ENCODE measurements at places on chromosomes 12 and 14.

DNA sequence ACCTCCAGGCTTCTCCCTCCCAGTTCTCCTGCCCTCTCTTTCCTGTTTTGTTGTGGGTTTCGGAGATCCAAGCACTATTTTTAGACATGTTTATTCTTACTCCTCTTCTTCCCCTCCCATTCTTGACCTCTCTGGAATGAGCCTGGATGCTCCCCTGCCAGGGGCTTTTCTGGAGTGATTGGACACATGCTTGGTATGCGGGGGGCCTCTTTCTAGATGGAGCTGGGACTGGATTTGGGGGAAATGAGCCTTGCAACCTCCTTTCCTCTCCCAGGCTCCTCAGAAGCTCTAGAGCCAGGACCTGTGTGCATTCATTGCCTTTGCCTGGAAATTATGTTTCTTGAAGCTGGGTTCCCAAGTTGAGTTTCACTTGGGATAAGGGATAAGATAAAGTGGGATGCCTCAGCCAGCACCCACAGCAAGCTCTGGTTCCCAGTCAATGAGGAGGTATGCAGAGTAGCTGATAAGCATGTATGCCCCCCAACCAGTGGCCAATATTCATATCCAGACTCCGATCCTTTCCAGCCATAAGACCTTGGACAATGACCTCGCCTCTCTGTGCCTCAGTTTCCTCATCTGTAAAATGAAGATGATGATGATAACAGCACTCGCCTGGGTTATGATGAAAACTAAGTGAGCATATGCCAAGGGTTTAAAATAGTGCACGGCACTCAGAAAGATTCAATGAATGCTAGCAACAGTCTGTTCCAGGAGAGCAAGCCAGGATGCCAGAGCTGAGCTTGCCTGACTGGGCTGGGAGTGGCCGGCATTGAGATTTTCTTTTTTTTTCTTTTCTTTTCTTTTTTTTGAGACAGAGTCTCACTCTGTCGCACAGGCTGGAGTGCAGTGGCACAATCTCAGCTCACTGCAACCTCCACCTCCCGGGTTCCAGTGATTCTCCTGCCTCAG is 97.8 kb downstream of the SCARB1 start:
- DNase-seq, result no peak

- no peak for DNase-seq
Observed at GRCh38 chr12:11716794-11717518, 67.5 kb downstream of the ETV6 start.

DNA sequence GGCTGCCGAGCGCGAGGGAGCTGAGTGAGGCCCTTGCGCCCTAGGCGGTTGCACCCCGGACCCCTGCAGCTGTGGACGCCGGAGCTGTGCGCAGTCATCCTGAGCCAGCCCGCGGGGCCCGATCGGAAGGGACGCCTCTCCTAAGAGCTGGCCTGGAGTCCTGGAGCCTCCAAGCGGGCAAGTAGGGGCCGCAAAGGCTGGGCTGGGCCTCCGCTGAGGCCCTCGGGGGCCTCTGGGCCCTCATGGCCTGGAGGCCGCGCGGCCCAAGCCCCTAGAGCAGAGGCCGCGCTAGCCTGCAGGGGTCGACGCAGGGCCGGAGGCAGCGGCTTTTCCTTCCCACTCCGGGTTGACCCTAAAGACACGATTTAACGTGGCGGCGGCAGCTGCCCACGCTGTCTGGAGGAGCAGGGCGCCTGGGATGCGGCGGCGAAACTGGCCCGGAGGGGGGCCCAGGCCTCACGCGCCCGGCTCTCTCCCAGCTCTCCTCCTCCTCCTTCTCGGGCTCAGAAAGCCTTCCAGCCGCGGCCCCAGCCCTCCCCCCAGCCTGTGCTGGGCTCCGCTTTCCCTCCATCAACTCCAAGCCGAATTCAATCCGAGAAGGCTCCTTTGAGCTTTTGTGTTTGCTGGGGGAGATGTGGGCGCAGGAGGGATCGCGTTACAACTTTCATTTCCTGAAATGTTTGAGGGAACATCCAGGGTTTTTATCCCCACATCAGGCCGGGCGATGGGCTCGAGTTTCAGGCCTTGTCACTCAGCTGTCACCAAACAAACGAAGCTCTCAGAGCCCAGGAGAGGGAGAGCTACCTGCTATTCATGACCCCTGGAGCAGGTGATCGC is 11.6 kb downstream of the SIX1 start:
- DNase-seq, result no peak

DNA sequence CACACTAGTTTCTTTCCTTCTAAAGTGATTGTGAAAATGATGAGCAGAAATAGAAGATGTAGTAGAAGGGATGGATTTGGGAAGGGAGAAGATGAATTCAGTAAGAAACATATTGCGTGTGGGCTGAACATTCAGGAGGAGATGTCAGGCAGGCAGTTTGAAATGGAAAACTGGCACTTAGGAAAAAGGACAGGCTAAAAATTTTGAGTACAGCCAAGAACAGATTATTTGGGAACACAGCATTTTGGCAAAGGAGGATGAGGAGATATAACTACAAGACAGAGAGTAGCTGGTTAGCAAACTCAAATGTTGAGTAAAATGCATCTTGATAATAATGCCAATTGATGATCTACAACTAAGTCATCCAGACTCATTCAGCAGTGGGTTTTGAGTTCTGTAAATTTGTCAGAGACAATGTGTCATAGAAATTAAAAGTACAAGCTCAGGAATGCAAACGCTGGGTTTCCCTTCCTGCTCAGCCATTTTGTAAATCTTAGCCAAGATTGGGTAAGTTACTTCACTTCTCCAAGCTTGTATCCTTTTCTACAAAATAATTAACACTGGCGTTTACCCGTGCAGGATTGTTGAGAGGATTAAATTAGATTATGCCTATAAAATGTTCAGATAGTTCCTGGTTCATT is 255.0 kb downstream of the NAV3 start:
- DNase-seq, result no peak

DNA sequence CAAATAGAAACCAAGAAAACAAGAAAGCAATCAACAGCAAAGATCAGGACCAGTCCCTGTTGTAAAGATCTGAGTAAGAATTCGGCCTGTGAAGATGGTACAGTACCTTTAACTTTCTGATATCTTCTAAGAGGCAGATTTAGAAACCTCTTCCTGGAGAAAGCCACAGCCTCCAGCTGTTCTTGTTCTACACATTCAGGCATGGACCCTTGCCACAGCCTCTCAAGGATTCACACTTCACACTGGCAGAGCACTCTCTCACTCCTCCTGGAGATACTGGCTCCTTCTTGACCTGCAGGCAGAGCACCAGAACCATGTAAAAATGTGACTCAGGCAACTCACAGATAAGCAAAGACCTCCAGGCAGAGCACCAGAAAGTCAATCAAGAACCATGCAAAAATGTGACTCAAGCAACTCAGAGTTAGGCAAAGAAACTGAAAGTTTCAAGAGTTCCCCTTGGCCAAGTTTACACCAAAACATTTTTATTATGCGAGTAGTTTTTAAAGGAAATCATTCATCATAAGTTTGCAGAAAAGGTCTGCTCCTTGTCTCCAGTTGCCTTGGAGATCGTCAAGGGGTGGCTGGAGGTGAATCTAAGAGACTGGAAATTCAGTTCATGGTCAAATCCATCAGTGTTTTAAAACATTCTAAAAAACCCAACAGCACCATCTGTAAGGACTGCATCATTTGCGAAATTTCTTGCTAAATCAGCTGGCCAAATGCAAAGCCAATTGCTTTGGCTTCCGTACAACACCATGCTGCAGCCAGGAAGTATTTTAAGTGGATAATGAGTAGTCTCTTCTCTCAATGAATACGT is 119.3 kb upstream of the MDM1 start:
- DNase-seq, result peak; percentile 25

- DNase-seq, result no peak
Observed at GRCh38 chr12:54126696-54127537, 61.9 kb downstream of the SMUG1 start.

- DNase-seq, result no peak
Observed at GRCh38 chr14:55327179-55327578, 56.0 kb downstream of the FBXO34 start.

DNA sequence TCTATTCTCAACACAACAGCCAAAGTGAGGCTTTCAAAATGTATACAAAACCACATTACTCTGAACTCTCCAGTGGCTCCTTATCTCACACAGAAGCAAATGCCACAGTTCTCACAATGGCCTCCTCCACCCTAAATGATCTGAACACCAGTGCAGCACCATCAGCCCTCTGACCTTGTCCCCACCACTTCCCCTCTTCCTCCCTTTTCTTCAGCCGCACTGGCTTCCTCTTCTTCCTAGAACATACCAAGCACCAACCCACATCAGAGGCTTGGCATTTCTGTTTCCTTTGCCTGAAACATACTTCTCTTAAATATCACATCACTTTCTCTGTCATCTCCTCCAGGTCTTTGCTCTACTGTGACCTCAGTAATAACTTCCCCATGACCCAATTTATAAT is 66.3 kb downstream of the GPR135 start:
- DNase-seq, result no peak

GRCh38 chr14:76921088-76921399 is 94.8 kb downstream of the LRRC74A start:
- DNase-seq, result no peak

- no peak for DNase-seq
Observed at GRCh38 chr14:20409226-20409625, 4.1 kb downstream of the TEP1 start.

DNA sequence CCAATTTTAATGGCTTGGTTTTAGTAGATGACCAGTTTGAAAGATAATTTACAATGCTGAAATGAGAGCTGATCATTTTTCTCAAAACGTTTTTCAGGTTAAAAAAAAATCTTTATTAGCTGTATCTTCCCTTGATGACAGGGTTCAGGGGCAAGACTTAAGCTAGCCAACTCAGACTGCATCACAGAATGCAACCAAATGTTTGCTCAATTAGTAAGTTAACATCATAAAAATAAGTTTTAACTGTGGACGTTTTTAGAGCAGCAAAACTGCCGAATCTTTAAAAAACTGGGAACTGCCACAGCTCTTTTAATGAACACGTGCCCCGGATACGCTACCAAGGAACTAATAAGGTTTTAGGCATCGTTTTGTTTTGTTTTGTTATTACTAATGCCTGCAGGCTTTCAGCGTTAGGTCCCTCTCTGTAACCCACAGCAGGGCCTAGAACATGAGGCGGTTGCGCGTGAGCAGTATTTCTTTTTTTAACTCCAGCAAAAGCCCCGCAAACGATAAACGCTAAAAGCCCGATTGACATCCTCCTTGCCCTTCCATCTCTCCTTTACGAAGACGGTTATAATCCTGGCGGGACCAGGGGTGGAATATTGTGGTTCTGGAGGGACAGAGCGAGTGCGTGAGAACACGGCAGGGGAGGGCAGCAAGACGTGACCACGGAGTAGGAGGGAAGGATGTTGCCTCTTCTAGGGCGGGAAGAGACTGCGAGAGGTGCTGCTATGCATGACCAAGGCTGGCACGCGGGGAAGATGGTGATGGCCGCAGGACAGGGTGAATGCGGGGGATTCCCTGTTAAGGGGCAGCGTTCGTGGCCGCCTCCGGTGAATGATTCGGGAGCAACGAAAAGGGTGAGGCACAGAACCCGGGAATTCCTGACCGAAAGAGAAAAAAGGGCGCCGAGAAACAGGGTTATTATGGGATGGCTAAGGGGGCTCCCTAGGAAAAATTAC is 652 bp downstream of the SUPT16H start:
- DNase-seq, result peak; percentile 38

DNA sequence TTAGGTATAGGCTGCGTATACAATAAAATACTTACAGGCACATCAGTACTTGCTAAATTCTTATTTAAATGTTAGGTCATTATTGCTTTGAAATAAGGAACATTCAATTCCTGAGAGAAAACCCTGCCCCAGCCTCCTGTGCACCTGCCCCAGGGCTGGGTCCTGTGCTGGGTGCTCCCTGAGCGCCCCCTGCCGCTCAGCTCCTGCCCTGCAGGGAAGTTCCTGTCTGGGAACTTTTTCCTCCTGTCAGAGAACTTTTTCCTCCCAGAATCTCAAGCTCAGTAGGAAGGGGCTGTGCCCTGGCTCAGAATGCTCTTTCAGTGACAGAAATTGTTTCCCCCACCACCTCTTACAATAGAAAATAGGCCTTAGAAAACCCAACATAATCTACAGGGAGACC is 751.1 kb downstream of the TMEM121 start:
- no peak for DNase-seq

DNA sequence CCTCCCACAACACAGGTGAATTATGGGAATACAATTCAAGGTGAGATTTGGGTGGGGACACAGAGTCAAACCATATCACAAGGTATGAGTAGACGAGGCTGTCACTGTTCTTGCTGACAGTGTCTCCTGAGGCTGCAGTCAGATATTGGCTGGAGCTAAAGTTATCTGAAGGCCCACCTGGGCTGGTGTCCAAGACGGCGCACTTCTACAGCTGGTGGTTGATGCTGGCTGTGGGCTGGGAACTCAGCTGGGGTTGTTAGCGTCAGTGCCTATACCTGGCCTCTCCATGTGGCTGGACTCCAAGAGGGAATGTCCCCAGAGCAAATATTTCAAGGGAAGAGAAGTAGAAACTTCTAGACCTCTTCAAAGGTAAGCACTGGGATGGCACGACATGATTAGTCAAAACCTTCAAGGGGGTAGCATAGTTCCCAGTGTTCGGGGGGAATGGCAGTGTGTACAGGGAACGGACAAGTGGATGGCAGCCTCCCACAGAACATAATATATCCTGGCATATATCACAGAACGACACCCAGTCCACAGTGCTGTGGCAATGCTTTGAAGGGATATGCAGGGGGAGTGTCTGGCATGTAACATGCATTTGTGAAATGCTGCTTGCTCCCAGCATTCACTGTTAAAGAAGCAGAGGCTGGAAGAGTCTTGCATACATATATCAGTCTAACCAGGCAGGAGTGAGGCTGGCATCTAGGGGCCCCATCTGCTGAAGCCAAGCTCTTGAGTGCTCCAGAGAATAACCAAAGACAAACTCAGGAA is 126.7 kb upstream of the RFLNA start:
- DNase-seq, result no peak

- no peak for DNase-seq
Observed at GRCh38 chr12:6181583-6182278, 18.5 kb upstream of the CD9 start.

- DNase-seq, result no peak
Observed at GRCh38 chr14:89708982-89709625, 245.4 kb downstream of the EFCAB11 start.

DNA sequence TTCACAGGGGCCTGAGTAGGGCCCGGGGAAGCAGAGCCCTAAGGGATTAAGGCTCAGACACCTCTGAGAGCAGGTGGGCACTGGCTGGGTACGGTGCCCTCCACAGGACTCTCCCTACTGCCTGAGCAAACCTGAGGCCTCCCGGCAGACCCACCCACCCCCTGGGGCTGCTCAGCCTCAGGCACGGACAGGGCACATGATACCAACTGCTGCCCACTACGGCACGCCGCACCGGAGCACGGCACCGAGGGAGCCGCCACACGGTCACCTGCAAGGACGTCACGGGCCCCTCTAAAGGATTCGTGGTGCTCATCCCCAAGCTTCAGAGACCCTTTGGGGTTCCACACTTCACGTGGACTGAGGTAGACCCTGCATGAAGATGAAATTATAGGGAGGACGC is 7.1 kb downstream of the LTBR start:
- no peak for DNase-seq
